ENCODE measurements at places on chromosomes 6 and 20. TPM values are rescaled to one million over a fixed set of nuclear protein-coding genes. Genes with fewer than 3 reads are reported as not detected.

- H3K36me3 ChIP-seq: no peaks in the 10 kb centered on the region
- no peak overlapping the region for H3K4me3 ChIP-seq
- H3K4me1 ChIP-seq: no peaks in the 10 kb centered on the region
- no peaks in the 10 kb centered on the region for H3K27me3 ChIP-seq
- H3K27ac ChIP-seq: no peak overlapping the region
Observed at GRCh38 chr6:128039543-128039942, 138.7 kb upstream of the THEMIS start.

- peaks cover 15% of the 10 kb centered on the region for H3K27me3 ChIP-seq
- H3K27ac ChIP-seq: no peak overlapping the region
- H3K4me1 ChIP-seq: peaks cover 19% of the 10 kb centered on the region
- DNase-seq: peak; percentile 30
Observed at GRCh38 chr20:1696521-1697209, 39.1 kb upstream of the SIRPG start.

DNA sequence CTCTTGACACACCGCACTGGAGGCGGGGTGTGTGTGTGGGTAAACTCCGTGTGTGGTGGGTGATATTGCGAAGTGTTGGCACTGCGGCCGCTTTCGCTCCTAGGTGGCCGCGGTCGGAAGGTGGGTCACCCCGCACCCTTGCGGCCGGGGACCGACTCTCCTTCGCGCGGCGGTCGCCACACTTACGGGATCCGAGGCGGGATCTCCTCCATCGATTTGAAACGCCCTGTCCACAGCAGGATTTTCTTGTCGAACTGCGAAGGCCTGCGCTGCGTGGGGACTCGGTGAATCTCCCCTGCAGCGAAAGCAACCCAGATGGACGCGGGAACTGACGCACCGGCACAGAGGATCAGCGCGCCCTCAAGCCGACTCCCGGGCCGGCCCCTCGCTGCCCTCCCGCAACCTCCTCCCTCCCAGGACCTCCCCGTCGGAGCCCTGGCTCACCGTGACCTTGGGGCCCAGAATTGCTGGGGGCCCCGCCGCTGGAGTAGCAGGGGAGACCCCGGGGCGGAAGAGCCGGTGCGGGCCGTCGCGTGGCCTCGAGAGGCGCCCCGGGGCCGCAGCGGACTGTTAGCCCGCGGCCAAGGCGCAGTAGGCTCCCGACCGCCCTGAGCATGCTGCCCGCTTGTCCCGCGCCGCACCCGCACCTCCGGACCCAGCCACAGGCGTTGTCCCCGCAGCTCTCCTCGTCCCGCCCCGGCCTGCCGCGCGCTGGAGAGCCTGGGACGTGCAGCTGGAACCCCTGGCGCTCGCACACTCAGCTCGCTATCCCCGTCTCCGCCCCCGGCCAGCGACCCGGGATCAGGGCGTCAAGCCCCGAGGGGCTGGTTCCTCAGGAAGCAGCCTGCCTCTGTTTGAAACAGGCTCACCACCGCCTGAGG is at the start of gene FAM162B:
TSS of gene FAM162B (minus strand) at position 759 of the 881 bp plus-strand sequence. CDS start at position 616, 143 bp downstream.
- no peaks in the 10 kb centered on the region for H3K36me3 ChIP-seq
- H3K4me1 ChIP-seq: peaks cover 9% of the 10 kb centered on the region
- H3K27ac ChIP-seq: no peak within 1 kb of the TSS
- peak within 1 kb of the TSS; percentile 57 for H3K4me3 ChIP-seq
- DNase-seq: no peak
- H3K27me3 ChIP-seq: peaks cover 53% of the 10 kb centered on the region

DNA sequence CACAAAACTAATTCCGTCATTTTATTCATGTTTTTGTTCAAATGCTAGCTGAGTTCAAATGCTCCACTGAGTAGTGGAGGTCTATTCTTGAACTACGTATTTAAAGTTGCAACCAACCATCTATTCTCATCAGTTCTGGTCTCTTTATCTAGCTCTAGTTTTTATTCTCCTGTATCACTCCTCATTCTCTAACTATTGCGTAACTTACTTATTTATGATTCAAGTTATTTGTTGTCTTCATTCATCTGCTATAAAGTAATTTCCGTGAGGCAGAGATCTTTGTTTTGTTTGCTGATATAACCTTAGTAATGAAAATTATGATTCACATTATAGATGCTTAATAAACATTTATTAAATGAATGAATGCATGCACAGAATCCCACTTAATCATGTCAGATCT is 221.6 kb upstream of the ASCC3 start:
- H3K36me3 ChIP-seq: no peaks in the 10 kb centered on the region
- H3K27me3 ChIP-seq: no peaks in the 10 kb centered on the region

DNA sequence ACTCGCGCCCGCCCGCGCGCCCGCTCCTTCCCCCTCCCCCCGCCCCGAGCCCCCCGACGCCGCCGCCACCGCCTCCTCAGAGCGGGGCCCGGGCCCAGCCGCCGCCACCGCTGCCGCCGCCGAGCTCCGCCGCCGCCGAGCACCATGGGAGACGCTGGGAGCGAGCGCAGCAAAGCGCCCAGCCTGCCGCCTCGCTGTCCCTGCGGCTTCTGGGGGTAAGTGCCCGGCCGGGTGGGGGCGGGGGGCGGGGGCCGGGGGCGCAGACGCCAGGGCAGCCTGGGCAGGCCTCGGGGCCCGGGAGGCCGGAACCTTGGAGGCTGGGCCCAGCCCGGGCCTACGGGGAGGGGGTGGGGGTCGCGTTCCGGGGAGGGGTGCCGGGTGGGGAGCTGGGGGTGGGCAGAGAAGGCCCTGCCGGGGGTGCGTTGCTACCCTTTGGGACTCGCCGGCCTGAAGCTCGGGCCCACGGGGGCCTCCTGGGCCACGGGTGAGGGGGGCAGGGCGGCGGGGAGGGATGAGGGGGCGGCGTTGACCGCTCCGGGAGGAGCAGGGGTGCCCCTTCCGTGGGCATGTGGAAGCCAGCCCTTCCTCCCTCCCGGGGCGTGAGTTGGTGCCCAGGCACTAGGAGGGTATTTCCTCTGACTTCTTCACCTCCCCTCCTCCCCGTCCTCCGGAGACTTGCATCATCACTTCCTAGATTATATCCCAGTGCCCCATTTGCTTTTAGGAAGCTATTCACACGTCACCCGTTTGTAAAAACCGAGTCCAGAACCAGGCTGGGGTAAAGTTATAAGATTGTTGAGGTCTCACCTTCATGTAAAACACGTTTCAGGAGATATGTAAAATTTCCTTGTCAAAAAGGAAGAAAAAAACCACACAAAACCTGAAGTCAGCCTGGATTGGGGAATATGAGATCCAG is 533 bp downstream of the ZFAND3 start:
- peak overlapping the region; percentile 97 for H3K4me3 ChIP-seq
- peak; percentile 35 for DNase-seq
- H3K4me1 ChIP-seq: peaks cover 49% of the 10 kb centered on the region
- H3K27me3 ChIP-seq: peaks cover 4% of the 10 kb centered on the region
- H3K36me3 ChIP-seq: peaks cover 6% of the 10 kb centered on the region

DNA sequence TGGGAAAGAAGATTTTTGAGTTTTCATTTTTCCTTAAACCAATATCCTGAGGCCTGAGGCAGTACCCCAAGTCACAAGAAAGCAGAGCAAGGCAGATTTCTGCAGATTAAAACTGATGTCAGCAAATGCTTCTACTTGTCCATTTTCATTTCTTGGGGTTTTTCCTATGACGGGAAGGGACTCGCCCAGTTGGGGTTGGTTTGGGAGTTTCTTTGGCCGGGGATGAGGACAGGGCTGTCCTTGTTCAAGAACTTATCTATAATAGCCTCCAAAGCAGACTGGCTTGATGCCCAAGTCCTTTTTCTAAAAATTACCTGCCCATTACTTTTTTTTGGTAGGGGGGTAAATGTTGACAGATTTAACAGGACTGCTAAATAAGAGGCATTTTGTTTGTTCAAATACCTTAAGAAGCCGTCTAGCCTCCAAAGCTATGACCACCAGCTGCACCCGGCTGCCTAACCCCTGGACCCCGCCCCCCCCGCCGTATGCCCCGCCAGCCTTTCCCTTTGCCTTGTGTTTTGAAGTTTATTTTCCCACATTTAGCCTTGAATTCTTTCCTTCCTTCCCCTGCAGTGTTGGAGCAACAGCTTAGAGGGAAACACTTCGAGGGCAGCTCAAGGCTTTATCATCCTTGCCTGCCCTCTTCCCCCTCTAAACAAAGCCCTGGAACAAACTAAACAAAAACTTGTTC is 2.5 kb downstream of the KCNK5 start:
- peak overlapping the region; percentile 68 for H3K4me3 ChIP-seq
- peaks cover 66% of the 10 kb centered on the region for H3K4me1 ChIP-seq
- H3K36me3 ChIP-seq: peaks cover 31% of the 10 kb centered on the region
- no peaks in the 10 kb centered on the region for H3K27me3 ChIP-seq
- DNase-seq: no peak

DNA sequence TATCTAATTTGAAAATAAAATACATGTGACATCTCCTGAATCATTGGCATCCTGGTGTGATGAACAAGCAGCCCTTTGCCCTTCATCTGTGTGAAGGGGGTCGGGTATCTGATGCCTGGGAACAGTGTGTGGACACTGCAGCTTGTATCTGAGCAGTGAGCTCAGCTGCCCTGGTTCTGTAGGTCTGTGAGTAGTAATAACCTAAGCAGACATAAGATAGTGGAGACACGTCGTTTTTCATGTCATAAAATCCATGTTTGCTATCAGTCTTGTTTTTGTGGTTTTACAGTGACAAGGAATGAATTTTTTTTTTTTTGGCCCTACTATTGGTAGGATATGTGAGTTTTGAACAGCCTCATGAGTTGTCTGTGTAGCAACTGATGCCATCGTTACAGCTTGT is 133.0 kb downstream of the JARID2 start:
- DNase-seq: no peak
- no peak overlapping the region for H3K27ac ChIP-seq
- peaks cover 26% of the 10 kb centered on the region for H3K36me3 ChIP-seq
- no peaks in the 10 kb centered on the region for H3K27me3 ChIP-seq

DNA sequence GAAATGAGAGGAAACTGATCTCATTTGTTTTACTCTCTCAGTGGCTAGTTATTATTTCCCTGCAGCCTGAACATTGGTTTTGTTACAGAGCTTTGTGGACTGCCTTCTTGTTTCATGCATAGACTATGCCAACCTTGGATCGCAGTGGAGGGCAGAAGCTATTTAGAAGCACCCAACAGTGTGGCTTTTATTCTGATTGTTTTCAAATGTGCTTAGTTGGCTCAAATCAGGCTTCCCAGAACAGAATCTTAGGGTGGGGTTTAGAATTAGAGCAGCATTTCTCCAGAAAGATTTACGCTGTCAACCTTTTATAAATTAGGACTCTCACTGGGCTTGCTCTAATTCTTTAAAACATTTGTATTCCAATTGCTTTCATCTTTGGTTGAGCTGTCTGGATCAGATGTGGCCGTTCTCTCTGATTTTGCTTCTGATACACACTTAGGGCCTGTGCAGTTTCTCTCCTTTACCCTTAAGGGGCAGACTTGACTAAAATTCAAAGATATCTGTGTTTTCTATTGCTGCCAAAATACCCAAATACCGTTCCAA is 210.3 kb downstream of the BCKDHB start:
- no peaks in the 10 kb centered on the region for H3K27me3 ChIP-seq
- no peaks in the 10 kb centered on the region for H3K36me3 ChIP-seq
- no peak overlapping the region for H3K27ac ChIP-seq
- no peak for DNase-seq
- no peaks in the 10 kb centered on the region for H3K4me1 ChIP-seq

GRCh38 chr6:10968776-10969175 is 75.3 kb downstream of the ELOVL2 start:
- DNase-seq: no peak
- H3K4me3 ChIP-seq: no peak overlapping the region
- no peaks in the 10 kb centered on the region for H3K4me1 ChIP-seq
- H3K36me3 ChIP-seq: no peaks in the 10 kb centered on the region
- H3K27ac ChIP-seq: no peak overlapping the region

DNA sequence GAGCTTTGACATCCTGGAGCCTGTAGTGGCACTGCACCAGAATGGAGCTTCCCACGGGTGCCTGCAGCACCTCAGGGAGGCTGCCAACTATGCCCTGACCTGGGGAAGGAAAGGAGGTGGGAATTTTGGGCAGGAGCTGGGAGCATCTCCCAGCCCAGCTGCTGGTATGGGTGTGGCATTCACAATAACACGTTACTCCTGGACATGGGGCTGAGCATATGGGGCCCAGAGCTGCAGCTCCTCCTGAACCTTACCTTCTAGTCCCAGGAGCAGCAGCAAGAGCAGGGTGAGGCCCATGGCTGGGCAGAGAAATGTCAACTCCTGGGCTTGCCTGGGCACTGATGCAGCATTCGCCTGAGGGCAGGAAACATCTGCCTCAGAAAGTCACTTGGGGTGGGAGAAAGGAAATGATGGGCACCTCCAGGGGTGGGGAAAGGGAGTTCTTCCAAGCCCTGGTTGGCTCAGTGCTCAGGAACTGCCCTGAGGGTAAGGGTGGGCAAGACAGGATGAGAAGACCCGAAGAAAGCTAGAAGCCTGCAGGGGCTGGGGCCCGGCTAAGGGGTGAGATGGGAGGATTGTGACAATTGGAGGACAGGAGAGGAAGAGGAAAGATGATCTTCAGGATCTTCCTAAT is at the start of gene TREML1:
TSS of gene TREML1 (minus strand) at position 356 of the 634 bp plus-strand sequence. CDS start at position 297, 59 bp downstream.
- no peaks in the 10 kb centered on the region for H3K4me1 ChIP-seq
- DNase-seq: no peak
- H3K36me3 ChIP-seq: no peaks in the 10 kb centered on the region

- H3K4me1 ChIP-seq: peaks cover 3% of the 10 kb centered on the region
- H3K27ac ChIP-seq: no peak overlapping the region
- no peak overlapping the region for H3K4me3 ChIP-seq
- H3K36me3 ChIP-seq: no peaks in the 10 kb centered on the region
- DNase-seq: no peak
- no peaks in the 10 kb centered on the region for H3K27me3 ChIP-seq
Observed at GRCh38 chr6:139940741-139941729, 566.6 kb upstream of the CITED2 start.

GRCh38 chr6:31144296-31144969 is 5.6 kb upstream of the PSORS1C2 start:
- H3K4me3 ChIP-seq: no peak overlapping the region
- H3K27me3 ChIP-seq: no peaks in the 10 kb centered on the region
- peaks cover 6% of the 10 kb centered on the region for H3K36me3 ChIP-seq

GRCh38 chr6:41200296-41200900 is 551 bp downstream of the TREML2 start:
- H3K27ac ChIP-seq: peak overlapping the region; percentile 95
- no peaks in the 10 kb centered on the region for H3K27me3 ChIP-seq
- H3K36me3 ChIP-seq: peaks cover 44% of the 10 kb centered on the region
- peaks cover 67% of the 10 kb centered on the region for H3K4me1 ChIP-seq
- H3K4me3 ChIP-seq: peak overlapping the region; percentile 67

GRCh38 chr20:1833728-1834726 is 61.2 kb upstream of the SIRPA start:
- no peak for DNase-seq
- no peaks in the 10 kb centered on the region for H3K27me3 ChIP-seq
- no peaks in the 10 kb centered on the region for H3K36me3 ChIP-seq

The PBOV1 gene
- total RNA-seq: not detected

The ABHD16B gene
- not detected for total RNA-seq

The NOX3 gene
- total RNA-seq: not detected

The FKBP1A gene
- 205 TPM for total RNA-seq

The TBX18 gene
- total RNA-seq: not detected

The SLC17A1 gene
- not detected for total RNA-seq

All from activated CD4-positive, alpha-beta memory T cell treated with anti-CD3 and anti-CD28 coated beads, Interleukin-2, amount 10 ng/mL, durations not matched to agents 7 days and 5 days (primary cell).